CD4-positive, alpha-beta T cell (primary cell): ENCODE measurements at places on chromosomes 2 and 18.

- DNase-seq: no peak
Measured at GRCh38 chr2:122748552-122749011, 993.1 kb downstream of the TSN start.

DNA sequence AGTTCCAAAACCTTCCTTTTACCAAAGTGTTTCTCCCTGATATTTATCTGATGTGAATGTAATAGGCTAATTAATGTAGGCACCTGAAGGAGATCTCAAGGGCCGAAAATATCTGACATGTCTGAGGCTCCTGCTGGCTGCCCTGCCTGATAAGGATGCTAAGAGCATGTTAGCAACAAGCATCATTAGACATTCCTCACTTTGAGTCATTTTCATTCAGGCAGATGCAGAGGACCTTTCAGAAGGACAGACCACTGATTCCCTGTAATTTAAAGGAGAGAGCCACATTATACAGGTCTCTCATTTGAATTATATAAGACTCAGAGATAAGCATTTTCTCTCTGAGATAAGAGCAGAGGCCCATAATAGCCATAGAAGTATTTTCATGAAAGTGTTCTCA is 222.4 kb upstream of the NCKAP5 start:
- DNase-seq: no peak

GRCh38 chr18:31250902-31251301 is 67.1 kb upstream of the DSG1 start:
- DNase-seq: no peak

GRCh38 chr18:54946149-54946581 is 13.1 kb downstream of the CCDC68 start:
- no peak for DNase-seq

DNA sequence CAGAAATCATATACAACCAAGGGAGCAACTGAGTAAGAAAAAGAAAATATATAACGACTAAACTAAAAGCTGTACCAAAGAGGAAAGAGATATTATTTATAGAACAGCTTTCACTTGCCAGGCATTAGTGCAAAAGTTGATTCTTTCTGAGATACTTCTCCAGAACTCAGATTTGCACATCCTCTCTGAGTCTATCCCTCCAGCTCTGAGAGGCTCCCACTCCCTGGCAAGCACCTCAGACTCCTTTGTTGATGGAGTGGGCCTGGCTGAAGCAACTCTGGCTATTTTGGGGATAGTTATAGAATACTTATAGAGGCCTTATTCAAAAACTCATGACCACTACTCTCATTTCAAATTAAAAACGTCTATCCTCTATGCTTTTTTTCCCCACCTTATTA is 501.6 kb upstream of the TNP1 start:
- no peak for DNase-seq

DNA sequence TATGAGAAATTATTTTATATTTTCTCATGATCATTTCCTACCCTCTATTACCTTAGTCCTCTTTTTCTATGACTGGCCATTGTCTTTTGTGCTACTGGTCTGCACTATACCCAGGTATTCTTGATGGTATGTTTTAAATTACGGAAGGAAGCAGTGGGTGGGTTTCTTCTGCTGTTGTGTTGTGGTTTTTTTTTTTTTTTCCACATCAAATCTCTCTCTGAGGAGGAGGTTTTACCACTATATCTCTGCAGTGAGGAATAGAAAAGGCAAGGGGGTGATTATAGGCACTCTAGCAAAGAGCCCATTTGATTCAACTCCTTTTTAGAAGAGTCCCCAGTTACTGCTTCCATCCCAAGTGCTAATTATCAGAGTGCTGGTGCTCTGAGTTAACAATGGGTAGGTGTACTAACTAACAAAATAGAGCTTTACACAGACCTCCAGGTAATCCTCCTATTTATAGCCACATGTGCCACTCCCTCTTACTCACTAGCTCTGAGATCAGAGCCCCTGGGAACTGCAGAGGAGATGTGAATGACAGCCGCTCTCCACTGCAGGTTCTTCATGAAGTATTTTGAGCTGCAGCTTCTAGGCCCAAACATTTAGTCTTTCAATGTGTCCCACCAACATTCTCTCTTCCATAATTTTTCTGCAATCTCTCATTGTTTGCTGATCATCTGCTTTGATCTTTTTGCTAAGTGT is 301.6 kb upstream of the GULP1 start:
- DNase-seq: no peak

DNA sequence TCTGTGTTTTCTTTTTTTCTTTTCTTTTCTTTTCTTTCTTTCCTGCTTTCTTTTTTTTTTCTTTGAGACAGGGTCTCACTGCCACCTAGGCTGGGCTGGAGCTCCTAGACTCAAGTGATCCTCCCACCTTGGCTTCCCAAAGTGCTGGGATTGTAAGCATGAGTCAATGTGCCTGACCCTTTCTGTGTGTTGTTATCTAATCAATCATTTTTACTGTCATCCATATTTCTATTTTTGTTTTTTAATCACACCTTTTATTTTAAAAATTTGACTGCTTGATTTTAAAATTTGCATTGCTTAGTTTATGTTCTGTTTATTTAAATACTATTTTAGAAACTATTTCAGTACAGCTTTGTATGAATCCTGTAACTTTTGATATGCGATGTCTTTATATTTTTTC is 19.2 kb downstream of the LCLAT1 start:
- DNase-seq: no peak

- DNase-seq: no peak
Measured at GRCh38 chr2:126671488-126671887, 15.5 kb downstream of the GYPC start.

DNA sequence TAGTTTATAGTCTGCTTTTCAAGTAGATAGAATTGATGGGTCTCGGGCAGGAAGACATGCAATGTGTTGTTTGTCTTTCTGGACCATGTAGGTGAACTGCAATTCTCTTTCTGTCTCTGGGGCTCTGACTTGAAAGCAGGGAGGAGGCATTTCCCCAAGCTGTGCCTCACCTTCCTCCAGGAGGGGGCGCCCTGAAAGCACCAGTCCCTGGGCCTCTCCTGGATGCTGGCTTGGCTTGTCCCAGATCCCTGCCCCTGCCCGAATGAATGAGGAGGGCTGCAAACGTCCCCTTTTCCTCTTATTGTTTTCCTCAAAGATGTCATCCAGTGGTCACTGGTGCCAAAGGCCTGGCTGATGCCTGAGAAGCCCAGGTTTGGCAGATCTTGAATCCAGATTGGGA is 270.6 kb downstream of the CELF4 start:
- DNase-seq: no peak
